Occipital lobe (tissue), 3 donors: ENCODE measurements at places on chromosomes 12 and 14.
A peak's percentile ranks its signal among the peaks of the same experiment; 100 is the strongest.

DNA sequence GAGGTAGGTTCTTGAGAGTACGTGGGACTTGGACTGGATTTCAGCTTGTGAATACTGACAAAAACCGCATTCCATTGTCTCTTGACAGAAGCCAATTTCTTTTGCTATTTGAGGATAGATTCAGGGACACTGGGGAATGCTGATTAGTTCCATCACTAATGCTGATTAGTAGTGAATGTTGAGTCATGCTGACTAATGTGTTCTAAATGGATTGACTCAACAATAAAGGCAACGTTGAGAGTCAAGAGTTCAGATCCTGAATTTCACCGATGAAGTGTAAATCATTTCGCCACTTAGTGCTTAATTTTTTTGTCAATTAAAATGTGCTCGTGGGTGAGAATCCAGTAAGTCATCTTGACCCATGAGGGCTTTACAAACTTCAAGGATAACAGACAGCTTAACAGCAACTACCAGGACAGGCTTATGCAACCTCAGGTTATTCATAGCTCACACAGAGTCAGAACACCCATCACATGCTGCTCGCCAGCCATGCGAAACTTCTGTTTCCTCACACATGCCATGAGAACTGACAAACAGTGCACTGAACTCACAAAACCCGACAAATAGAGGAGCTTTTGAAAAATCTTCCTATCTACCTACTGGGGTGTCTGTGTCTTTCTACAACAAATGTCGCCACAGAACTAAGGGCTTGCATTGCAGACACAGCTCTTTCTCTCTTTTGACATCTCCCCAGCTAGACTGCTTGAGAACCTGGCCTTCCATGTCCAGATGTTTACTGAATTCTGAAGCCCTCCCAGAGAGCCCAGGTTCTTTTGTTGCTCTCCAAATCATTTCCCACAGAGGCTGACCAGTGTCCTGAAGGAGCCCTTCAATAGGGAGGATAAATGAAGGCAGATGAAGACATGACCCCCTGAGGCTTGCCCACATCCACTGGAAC, 316.4 kb downstream of the ZFP36L1 start:
- peak; percentile 6 for DNase-seq

- no peak for DNase-seq
Measured at GRCh38 chr14:77488558-77488957, 10.1 kb downstream of the ISM2 start.

- no peak for DNase-seq
Measured at GRCh38 chr12:93766796-93767523, 89.8 kb downstream of the CRADD start.

DNA sequence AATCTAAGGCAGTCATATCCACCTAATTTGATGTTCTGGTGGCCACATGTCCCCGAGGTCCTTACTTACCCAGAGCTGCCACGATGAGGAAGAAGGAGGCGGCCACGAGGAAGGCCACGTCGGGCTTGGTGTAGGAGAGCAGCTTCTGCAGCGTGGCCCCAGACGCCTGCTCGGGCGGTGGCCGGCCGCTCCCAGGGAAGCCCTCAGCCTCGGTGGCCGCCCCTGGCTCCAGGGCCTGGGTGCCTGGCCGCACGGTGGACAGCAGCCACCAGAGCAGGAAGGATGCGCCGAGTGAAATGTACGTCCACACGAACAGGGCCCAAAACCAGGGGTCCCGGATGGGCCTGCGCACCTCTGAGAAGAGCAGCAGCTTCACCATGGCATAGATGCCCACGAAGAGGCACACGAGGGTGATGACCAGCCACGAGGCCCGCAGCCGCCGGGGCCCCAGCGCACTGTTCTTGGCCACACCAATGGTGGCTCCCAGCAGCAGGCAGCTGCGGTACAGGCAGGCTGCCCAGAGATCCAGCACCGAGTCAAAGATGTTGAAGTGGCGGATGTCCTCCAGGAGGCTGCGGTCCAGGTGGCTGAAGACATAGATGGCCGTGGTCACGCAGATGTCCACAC, 6.6 kb downstream of the ABCB9 start:
- DNase-seq: no peak

- no peak for DNase-seq
Measured at GRCh38 chr12:5096241-5096924, 52.7 kb downstream of the KCNA5 start.

GRCh38 chr12:118059341-118060191, 1.4 kb downstream of the WSB2 start:
- no peak for DNase-seq

- no peak for DNase-seq
Measured at GRCh38 chr14:99183311-99183710, 88.7 kb downstream of the BCL11B start.

DNA sequence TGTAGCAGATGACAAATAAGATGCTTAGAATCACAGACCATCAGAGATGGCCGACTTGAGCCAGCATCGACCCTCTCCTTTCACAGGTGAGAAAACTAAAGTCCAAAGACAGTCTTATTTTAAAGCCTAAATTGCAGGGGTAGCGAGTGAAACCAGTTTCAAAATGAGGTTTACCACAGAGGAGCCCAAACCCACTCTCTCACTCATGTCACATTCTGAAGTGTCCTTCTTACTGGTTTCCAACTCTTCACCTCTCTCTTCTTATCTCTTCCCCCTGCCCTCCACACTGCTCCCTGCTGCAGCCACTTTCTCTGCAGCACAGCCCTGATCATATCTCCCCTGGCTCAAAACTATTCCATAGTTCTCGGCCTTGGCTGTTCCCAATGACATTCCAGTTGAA, 57.0 kb upstream of the NID2 start:
- no peak for DNase-seq

DNA sequence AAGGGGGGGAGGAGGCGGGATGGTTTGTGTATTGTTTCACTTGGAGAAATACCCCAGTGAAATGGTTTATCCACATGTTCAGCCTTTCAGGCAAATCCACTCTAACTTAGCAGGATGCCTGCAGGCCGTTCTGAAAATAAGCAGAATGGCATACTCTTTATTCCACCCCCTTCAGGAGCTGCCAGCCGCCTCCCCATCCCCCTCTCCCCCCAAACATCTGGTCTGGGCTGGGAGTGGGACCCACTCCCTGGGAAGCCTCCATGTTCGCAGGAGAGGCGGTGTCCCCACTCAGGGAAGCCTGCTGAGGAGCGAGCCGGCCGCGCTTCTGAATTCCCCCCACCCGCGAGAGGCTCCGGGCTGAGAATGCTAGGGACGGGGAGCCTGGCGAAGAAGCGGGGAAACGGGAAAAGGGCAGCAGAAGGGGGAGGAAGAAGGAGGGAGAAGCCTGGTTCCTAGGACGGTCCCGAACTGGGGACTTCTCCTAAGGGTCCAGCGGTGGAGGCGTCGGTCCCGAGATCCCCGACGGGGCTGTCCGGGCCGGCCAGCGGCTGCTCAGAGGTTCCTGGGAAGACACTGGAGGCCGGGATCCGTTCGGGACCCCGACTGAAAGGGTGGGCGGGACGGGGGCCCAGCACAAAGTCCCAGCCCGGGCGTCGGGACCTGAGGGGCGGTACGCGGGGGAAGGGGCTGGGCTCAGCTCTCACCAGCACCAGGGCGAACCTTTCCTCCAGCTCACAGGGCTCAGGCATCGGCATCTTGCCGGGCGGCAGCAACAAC, 666 bp downstream of the FMNL3 start:
- DNase-seq: peak; percentile 14

DNA sequence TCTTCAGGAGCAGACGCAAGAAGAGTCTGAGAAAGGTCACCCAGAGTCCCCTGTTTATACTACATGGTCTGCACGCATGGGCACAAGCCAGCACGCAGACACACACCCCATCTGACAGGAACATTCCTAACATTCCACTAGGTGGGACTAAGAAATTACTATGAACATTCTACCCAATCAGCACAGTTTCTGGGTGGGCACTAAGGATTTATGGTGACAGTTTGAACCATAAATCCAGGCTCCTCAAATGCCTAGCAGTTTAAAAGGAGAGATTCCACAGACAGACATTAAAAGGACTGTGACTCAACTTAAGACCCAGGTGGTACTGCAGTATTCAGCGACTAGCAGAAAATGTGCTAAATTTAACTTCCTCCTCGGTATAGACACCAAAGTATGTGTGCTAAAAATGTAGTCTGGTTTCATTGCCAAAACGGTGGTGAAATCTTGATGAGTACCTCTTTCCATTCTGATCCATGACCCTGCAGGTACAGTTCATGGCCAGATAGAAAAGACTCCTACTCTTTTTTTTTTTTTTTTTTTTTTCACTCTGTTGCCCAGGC, 16.2 kb downstream of the ABHD4 start:
- DNase-seq: no peak

DNA sequence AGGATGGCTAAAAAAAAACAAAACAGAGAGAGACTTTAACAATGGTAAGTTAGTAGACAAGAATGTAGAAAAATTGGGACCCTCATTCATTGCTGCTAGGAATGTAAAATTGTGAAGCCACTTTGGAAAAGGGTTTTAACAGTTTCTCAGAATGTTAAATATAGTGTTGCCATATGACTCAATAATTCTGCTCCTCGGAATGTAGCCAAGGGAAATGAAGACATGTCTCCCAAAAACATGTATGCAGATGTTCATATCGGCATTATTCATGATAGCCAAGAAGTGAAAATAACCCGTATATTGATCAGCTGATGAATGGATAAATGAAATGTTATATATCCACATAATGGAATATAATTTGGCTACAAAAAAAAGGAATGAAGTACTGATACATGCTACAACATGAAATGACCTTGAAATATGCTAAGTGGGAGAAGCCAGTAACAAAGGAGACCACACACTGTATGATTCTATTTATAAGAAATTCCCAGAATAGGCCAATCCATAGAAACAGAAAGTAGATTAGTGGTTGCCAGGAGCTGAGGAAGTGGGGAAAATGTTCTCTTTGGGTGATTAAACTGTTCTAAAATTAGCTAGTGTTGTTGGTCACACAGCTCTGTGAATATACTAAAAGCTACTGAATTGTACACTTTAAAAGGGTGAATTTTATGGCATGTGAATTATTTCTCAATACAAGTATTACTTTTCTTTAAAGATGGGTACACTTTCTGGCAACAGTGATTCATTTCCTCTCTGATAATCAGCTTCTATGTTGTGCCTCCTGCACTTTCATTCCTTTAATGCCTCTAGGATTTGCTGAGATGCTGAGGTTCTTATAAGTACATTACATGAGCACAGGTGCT, 132.5 kb downstream of the DAAM1 start:
- no peak for DNase-seq

- DNase-seq: no peak
Measured at GRCh38 chr14:104266631-104267575, 128.5 kb downstream of the KIF26A start.
